OCI-M1 (cell line): ENCODE measurements at places on chromosomes 3 and 15.
A peak's percentile ranks its signal among the peaks of the same experiment; 100 is the strongest.

DNA sequence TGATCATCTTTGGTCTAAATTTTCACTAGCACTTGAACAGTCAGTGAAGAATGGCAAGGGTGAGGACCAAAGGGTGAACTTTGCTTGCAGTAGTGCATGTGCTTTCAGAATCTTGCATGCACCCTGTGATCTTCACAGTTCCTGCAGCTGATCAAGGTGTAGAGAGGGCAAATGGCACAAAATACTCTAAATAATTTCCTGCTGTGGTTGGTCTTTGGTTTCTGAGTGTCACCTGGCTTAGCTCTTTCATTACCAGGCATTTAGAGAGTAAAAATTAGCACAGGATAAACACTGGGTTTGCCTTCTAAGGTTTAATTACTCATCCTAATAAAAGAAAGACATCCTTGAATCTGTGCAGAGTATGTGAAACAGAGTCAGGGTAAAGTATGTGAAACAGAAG is 11.4 kb downstream of the TIPARP start:
- DNase-seq = no peak

GRCh38 chr3:127715532-127715931 is 42.8 kb downstream of the ABTB1 start:
- DNase-seq = no peak

DNA sequence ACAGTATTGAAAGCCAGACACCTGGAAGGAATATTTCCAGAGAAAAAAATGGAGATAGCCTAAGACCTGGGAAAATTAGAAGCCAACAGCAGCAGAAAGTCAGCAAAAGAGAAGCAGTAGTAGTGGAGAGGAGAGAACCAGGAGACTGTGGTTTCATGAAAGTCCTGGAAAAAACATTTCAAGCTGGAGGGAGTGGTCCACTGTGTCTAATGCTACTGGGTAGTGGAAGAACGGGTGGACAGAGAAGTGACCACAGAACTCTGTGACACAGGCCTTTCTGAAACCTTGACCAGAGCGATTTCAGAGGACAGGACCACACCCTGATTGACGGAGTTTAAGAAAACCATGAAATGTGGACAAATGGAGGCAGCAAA is 15.3 kb upstream of the SH3BP5 start:
- no peak for DNase-seq

DNA sequence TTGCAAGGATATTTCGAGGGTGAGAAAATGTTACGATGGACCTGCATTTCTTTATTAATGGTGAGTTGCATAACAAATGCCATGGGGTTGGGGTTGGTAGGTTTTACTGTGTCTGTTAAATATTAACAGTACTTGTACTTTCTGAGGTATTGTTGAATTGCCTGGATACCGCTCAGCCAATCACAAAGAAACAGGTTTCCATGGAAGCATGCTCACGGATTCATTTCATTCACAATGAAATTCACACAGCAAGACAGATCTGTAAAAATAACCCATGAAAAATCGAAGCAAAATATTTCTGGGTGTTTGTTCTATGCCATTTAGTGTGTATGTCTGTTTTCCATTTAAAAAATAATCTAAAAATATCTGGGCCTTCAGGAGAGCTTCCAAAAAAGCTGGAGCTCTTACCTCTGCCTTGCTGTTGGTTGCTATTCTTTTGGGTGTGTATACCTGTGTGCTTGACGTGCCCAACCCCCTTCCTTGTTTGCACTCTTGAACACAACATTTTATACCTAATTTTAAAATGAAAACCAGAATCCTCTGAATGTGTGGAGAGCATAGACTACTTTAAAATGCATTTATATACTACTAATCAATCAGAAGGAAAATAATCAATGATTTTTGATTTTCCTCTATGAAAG is 479.8 kb upstream of the TBL1XR1 start:
- DNase-seq = no peak

- DNase-seq = no peak
Measured at GRCh38 chr3:27900316-27900715, 178.2 kb upstream of the EOMES start.

DNA sequence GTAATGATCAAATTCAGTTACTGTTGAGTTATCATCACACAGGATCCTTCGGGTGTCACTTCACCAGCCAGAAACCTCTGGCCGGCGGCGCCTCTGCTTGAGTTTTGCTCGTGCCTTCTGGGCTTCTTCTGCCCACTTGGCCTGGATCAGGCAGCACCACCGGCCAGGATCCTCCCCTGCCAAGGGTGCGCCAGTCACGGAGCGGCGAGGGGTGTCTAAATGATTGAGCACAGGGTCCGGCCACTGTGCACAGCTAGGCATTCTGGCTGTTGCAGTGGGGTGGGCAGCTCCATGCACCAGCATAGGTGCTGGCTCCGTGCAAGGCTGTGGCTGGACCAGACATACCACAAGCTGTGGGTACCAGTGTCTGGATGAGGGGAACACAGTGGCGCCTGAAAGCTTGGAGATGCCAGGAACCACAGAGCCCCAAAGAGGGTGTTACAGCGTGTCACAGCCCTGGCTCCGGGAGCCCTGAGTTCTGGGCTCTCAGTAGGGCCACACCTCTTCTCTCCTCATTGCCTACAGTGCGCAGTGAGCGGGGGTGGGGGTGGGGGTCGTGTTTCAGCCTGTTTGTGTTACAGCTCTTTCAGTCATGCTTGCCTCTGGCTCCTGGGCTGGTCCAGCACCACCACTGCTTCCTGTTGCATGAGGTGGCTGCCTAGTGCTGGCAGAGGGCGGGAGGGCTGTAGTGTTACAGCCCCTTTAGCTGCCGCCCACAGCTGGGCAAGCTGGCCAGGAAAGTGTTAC is 169.4 kb downstream of the FNDC3B start:
- DNase-seq = no peak

GRCh38 chr3:194592798-194593752 is 40.1 kb downstream of the TMEM44 start:
- DNase-seq = no peak

GRCh38 chr15:31458596-31459399 is 132.2 kb downstream of the KLF13 start:
- DNase-seq = no peak

- DNase-seq = no peak
Measured at GRCh38 chr3:150985711-150986110, 13.2 kb upstream of the CLRN1 start.

DNA sequence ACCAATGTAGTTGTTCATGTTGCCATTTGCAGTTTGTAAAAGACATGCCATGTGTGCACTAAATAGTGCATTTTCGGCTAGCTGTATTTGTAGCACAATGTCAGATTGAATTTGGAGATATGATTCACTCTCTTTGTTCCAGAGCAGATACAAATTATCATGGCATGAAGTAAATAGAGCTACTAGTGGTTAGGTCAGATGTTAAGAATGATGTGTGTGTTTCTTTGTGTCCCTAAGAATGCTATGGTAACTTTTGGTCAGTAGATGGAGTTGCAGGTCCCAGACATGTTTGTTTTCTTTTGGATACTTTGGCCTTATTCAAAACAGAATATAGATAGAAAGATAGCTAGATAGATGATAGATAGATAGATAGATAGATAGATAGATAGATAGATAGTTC is 595.8 kb downstream of the NLGN1 start:
- DNase-seq = no peak

DNA sequence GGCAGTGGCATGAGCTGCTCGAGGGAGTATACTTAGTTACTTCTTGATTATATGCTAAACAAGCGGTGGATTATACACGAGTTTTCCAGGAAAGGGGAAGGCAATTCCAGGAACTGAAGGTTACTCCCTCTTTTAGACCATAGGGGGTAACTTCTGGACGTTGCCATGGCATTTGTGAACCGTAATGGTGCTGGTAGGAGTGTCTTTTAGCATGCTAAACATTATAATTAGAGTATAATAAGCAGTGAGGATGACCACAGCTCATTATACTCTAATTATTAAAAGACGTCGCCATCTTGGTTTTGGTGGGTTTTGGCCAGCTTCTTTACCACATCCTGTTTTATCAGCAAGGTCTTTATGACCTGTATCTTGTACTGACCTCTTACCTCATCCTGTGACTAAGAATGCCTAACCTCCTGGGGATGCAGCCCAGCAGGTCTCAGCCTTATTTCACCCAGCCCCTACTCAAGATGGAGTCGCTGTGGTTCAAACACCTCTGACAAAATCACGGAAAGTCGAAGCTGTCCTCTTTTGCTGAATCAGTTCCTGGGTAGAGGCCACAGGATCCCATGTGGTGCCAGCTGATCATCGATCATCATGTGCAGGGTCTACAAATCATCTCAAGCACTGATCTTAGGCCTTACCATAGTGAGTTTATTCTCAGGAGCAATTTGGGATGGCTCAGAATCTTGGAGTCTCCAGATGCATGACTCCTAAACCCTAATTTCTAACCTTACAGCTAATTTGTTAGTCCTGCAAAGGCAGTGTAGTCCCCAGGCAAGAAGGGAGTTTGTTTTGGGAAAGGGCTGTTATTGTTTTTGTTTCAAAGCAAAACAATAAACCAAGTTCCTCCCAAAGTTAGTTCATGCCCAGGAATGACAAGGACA is 149.1 kb downstream of the TJP1 start:
- DNase-seq = peak; percentile 56

DNA sequence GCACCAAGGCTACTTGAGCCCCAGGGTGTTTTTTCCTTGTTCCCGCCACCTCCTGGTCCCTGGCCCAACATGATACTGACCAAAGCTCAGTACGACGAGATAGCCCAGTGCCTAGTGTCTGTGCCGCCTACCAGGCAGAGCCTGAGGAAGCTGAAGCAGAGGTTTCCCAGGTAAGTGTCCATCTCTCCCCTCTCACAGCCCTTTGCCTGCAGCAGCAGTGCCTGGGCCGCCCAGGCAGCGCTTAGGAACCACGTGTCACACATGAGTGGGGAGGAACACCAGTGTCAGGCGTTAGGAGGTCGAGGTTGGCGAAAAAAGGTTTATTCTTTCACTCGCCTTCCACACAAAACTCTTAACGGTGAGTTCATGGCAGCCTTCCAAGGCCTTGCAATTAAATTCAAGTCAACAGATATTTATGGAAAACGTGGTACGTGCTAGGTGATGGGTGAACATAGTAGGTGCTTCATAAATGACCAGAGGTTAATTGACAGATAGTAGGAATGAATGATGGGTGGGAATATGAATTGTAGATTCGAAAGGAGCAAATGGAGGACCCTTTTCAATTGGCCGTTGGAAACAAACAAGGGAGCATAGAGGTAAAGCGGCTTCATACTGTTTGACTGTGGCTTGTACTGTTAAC is 486 bp downstream of the CDIN1 start:
- peak; percentile 27 for DNase-seq

DNA sequence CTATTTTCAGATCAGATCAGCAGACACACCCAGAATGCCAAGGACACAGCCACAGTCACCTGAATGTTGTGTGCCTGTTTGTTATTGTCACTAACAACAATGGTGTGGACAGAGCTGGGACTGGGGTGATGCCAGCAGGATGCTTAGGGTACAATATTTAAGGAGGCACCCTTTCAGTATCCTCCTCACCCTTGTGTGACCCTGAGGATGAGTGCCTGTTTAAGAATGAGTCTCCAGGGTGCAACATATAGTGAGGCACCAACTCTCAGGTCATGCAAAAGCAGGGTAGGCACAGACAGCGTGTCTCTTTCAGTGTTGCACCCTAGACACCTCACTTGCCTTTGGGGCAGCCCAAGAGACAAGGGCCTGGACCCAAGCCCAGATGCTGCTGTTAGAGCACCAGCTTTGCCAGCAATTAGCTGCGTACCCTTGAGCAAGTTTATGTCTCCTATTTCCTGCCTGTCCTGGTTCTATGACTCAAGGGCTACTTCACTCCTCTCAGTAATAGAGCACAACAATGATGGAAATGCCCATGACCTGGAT is 122.6 kb downstream of the AQP9 start:
- DNase-seq = no peak

- no peak for DNase-seq
Measured at GRCh38 chr3:49804141-49805041, 1.3 kb downstream of the INKA1 start.

- DNase-seq = no peak
Measured at GRCh38 chr3:23270423-23270822, 67.3 kb downstream of the UBE2E2 start.
